Hypothalamus (tissue), 51 donors: ENCODE measurements at places on chromosomes 3 and 15.

GRCh38 chr3:9779721-9780457, 10.1 kb upstream of the CAMK1 start:
- DNase-seq = no peak

DNA sequence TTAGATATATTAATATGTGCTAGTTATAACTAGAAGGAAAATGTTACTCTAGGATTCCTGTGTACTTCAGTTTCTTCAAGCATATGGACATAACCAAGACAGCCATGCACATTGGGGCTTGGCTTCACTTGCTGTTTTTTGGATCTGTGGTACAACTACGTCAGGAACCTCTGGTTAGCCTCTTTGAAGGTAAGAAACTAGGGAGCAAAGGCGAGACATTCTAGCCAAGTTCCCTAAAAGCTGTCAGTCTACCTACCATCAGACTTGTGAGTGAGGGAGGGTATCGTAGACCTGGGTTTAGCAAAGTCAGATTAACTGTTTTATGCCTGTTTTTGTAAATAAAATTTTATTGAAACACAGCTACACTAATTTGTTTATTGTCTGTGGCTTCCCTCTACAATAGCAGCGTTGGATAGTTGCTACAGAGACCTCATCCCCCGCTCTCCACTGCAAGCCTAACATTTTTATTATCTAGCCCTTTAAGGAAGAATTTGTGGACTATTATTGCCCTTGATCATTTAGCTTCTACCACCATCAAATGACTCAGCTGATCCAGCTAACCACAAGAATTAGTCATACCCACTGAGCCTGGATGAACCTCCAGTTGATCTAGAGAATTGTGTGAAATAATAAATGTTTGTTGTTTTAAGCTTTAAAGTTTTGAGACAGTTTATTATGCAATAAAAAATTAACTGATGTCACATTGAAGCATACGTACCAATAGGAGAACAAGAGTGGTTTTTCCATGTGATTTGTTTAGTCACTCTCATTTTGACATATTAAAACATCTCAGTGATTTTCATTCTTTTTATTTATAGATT, 58.1 kb downstream of the RSRC1 start:
- no peak for DNase-seq

DNA sequence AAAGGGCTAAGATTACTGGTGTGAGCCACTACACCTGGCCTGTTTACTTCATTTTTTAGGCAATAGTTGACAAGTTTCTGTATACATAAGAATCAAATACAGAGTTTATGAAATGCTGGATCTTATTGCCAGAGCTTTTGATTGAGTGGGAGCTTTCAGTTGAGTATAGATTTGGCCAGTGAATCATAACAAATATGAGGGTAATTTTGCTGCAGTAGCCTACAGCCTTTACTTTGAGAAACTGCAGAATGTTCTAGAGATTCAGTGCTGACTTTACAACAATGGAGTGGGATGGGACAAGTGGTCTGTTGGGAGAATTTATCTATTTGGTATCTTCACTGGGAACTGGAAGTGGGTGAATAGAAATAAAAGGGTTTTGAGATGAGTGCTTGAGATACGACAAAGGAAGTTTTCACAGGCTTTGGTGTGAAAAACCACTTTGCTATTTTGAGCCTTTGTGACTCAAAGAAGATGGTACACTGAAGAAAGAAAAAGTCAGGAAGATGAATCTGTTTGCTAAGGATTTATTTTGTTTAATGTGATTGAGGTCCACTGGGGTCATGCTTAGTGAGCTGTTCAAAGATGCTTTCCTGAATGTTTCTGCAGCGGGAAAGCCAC, 227.8 kb downstream of the UBE2E2 start:
- DNase-seq = no peak

DNA sequence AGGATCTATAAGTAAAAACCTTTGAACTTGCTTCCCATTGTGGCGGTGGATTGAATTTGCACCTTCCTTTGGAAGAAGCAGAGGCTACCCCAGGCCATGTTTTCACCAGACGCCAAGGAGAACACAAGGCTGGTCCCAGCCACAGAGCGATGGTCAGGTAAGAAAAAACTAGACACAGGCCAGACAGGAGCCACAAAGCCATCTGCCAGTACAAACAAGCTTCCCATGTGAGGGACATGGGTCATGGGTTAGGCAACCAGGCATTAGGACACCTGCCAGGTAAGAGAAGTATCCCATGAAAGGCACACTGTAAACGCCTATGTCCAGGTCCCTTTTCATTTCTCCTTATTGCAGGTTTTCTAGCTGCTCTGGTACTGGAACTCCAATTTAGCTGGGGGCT, 190.2 kb downstream of the KLF13 start:
- DNase-seq = no peak

DNA sequence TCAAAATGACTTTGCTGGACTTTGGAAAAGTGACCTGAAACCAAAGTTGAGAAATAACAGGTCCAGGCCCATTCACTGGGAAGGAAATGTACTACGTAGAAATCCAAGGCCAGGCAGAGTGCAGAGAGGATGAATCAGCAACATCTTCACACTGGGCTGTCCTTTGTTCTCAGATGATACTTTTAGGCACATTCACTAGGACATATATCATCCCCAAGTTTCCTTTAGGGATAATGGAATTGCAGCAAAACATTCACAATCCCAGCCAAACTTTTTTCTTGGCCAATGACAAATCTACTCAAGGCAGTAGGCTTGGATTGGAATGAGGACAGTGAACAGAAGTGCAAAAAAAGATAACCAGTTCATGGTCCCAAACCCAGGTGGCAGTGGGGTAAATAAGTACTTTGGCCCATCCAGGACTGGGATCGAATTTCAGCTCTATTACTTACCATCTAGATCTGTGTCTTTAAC, 75.1 kb downstream of the CLDN11 start:
- DNase-seq = no peak

DNA sequence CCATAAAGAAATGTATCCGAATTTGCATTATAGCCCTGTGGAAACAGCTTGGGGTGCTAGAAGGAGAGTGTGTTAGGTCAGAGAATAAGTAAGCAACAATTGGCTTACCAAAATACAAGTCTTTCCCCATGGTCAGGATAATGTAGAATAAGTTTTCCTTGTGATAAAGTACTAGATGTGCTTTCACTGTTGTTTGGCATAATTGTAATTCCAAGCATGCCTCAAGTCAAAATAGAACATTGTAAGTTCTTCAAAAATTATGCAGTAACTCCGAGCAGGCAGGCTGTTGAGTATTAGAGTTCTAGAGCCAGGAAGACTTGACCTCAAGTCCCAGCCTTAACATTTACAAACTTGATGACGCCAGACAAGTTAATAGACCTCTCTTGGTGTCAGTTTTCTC, 242.0 kb downstream of the TUSC7 start:
- DNase-seq = no peak

- DNase-seq = no peak
Measured at GRCh38 chr15:101501703-101502373, 12.3 kb upstream of the PCSK6 start.

DNA sequence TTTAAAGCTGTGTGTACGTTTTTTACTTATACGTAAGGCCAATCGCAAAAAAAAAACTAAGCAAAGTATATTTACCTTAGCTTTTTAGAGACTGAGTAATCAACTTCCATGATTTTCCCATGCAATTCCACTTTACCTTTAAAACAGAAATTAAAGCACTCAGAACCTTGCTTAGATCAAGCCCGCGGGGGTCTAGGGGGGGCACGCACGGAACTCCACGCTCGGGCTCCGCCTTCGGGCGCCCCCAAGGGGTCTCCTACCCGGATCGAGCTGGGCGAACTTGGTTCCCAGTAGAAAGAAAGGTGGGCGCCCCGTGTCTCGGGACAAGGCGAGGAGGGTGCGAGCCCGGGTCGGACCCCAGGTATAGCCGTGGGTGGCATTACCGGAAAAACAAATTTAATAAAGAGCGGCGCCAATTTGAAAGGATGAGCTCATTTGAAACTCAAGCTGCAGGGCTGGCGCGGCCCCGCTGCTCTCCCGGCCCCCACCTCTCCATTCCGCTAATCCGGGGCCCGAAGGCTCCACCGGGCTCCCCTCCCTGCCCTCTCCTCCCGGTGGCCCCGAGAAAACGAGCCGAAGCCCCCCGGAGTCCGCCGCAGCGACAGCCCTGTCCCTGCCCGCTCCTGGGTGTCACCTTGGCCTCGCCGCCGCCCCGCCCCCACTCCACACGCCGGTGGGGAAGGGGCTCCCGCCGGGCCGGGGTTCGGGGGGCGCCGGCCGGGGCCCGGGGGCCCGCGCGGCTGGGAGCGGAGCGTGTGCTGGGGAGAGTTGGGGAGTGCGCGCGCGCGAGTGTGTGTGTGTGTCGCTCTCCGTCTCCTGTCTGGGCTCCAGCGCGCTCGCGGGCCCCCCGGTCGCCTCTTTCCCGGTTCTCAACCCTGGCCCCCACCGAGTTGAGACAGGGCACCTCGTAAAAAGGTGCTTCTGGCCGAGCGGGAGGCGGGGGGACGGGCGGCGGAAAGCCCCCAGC, 1.5 kb downstream of the IGF2BP2 start:
- no peak for DNase-seq

GRCh38 chr3:107446706-107447105, 69.5 kb downstream of the CCDC54 start:
- no peak for DNase-seq

- no peak for DNase-seq
Measured at GRCh38 chr15:64596701-64597476, 136.5 kb downstream of the ZNF609 start.

- no peak for DNase-seq
Measured at GRCh38 chr3:120170223-120170622, 76.0 kb upstream of the GSK3B start.

DNA sequence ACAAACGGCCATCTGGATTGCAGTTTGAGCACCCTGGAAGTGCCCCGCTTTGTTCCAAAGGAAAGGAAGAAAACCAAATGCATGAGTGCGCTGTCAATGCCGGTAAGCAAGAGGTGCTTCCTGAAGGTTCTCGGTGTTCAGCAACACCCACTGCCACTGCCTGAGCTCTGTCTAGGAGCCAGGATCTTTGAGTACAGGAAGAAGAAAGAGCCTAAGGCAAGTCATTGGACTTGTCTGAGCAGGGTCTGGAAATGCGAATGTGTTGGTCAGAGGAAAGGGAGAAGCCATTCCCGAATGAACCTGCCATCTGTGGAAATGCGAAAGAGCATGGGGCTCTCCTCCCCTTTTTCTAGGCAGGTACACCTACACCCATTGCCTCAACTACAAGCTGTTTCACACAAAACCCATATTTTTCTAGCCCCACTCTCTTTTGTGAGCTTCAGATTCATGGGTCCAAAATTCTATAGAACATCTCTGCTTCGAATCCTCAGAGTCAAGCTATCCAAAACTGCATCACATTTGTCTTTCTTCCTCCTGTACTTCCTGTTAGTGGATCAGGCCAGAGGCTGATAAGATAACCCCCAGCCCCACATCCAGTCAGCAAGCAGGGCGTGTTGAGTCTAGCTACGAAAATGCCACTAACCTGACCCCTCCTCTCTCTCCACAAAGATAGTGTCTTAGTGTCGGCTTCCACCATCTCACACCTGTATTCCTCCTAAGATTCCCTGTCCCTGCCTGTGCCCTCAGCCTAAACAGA, 55.6 kb upstream of the C15orf61 start:
- no peak for DNase-seq

DNA sequence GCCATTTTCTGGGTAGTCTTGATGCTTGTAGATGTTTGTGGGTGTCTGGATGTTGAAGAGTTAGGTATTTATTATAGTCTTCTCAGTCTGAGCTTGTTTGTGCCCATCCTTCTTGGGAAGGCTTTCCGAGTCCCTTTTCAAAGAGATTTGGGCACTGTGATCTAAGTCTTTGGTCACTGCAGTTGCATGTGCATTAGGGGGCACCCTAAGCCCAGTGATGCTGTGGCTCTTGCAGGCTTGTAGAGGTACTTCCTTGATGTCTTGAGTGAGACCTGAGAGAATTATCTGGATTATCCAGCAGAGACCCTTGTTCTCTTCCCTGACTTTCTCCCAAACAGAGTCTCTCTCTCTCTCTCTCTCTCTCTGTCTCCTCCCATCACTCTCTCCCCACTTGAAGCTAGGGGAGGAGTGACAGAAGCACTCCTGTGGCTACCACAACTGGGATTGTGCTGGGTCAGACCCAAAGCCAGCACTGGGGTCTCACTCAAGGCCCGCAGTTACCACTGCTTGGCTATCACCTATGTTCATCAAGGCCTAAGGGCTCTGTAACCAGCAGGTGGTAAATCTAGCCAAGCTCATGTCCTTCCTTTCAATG, 68.5 kb downstream of the TMCO5A start:
- no peak for DNase-seq

DNA sequence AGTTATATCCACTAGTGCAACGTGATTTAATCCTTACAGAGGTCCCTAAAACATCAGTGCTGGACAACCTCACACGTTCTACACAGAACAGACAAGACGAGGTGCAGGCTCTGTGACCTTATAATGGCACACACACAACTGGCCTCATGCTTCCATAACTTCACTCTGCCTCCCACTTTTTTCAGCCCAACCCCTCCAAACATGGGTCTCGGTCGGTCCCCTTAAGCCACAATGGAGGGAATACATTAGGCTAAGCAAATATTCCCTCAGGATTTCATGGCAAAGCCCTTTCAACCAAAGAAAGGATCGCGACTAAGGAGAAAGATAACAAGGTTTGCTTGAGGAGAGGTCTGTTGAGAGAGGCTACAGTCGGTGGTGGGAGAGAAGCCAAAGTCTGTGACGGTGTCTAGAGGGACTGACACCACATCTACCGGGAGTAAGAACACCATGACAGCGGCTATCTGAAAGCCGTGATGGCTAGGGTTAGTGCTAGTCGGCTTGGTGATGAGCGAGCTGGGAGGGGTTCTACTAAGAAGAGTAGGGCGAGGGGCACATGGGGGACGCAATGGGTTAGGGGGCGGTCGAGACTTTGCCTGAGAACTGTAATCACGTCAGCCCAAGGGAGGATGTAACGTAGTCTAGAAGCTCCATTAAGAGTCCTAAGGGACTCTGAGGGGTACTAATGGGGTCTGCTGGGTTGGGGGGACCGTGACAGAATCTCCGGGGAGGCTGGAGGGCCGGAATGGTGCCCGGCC, 1.0 kb downstream of the MYO9A start:
- DNase-seq = peak; percentile 39

DNA sequence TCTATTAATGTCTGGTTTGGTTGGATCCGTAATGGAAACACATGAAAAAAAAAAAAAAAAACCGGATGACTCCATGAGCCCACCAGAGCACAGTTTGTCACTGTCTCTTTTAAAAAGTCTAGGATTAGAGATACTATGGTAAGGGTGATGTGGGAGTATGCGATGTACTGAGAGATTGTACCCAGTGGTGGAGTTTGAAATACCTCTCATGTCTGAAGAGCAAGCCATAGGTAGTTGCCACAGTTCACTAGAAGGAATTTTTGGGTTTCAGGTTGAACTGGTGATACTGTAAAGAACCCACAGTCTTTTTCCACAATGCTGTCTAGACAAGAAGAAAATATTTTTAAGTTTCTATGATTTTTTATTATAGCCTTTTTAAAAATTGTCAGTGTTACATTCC, 132.9 kb downstream of the KLHL25 start:
- DNase-seq = no peak
